NCI-H1417 (cell line): ENCODE measurements at places on chromosomes 2 and 18.
A peak's percentile ranks its signal among the peaks of the same experiment; 100 is the strongest.

DNA sequence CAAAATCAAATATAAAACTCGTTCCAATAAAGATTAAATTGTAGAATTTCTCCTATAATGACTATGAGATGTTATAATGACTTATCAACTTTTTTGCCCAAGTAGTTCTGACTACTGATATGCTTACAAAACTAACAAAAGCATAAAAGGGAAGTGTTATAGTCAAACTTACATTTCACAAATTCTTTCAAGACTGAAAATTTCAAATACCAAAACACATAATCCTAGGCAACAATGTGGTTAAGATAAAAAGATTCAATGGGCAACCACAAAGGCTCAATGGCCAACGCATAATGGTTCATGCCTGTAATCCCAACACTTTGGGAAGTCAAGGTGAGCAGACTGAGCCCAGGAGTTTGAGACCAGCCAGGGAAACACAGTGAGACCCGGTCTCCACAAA, 135.7 kb downstream of the USP34 start:
- no peak for DNase-seq

- no peak for DNase-seq
Measured at GRCh38 chr2:188534875-188535274, 243.2 kb downstream of the GULP1 start.

DNA sequence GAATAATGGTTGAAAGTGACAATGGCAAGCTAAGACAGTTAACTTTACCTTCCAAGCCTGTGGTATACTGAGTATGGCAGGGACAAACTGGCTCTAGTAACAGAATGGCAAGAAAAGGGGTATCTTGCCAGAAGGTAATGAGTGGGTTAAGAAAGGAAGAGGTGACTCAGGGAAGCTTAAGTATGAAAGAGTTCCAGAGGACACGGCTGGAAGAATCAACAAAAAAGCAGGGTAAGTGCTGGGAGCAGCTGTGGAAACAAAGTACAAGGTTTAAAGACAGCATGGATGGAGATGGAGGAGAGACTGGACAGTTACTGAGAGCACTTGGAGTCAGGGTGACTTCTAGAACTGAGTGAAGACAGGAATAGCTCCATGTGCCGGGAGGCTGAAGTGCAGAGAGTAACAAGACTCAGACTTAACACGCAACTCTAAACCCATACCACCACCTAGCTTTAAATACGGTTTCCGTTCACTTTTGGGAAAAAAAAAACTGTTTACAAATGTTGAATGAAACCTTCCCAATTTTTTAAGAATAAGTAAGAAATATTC, 69.0 kb downstream of the REV1 start:
- DNase-seq = no peak

DNA sequence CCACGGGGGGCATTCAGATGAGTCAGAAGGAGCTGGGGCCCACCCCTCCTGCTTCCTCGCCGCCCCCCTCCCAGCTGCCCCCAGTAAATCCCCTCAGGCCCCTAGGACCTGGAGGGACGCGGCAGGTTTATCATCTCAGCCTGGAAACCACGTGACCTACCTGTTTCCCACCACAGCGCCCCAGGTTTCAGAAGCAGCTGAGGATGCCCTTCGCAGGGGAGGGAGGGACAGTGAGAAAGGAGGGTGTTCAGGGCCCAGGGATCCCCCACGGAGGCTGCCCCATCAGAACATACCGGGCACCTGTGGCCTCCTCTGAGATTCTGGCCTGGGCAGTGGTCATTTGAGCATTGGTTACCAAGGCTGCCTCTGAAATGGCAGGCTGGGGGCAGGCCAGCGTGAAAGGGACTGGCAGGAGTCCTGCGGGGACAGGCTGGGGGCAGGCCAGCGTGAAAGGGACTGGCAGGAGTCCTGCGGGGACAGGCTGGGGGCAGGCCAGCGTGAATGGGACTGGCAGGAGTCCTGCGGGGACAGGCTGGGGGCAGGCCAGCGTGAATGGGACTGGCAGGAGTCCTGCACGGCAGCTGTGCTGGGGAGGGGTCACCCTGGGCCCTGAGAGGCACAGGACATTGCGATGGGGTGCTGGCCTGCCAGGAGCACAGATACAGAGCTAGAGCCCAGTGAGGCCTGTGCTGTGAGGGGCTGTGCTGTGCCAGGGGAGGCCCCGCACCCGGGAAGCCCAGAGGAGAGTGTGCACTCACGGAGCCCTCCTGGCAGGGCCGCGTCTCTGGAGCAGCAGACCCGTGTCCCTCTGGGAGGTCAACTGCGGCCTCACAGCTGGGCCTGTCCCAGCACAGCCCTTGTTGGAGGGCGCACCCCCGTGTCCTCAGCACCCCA, 1.6 kb downstream of the NEU4 start:
- DNase-seq = no peak

- no peak for DNase-seq
Measured at GRCh38 chr2:234130777-234131181, 80.3 kb downstream of the SPP2 start.

- no peak for DNase-seq
Measured at GRCh38 chr2:162328424-162329157, 10.1 kb upstream of the IFIH1 start.

DNA sequence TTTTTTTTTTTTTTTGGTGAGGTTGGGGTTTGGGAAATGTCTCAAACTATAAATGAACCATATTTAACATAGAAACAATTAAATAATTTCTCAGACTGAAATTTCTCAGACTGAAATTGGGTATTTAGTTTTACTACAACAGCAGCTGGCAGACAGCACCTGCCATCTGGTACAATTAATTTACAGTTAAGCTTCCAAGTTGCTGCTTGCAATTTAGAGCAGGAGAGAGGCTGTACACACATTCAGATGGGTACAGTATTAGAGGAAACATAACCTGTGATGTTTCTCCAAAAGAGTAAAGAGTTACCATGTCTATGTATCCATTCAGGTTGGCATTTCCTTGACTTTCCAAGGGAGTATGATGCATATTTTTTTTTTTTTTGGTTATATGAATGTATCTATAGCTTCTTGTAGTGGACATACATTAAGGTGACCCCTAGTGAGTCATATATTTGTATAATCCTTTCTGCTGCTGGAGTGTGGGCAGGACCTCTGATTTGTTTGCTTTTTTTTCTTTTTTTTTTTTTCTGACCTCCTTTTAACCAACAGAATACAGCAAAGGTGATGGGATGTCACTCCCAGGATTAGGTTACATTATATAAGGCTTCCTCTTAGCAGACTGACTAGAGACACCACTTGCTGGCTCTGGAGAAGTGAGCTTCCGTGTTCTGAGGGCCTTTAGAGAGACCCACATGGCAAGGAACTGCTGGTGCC, 201.7 kb downstream of the PTH2R start:
- no peak for DNase-seq

GRCh38 chr18:70462078-70462439, 173.2 kb downstream of the SOCS6 start:
- no peak for DNase-seq

- DNase-seq = peak; percentile 15
Measured at GRCh38 chr2:137947728-137948336, 16.4 kb upstream of the HNMT start.

DNA sequence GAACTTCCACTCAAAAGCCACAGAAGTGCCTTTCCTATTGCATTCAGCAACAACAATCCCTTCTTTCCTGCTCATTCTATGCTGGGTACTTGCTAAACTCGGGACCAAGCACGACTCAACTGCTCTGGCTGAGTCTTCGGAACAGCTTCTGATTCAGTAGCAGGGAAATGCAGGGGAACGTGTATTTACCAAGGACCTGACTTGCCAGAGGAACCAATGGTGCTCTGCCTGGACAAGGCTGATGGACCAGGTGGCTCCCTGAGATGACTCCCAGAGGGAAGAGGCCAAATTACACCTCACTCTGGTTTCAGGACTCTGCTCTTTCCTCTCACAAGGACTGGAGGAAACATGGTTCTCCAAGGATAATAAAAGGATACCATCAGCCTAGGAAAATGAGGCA, 12.2 kb downstream of the CXCR2 start:
- no peak for DNase-seq

GRCh38 chr2:38830526-38831159, 45.1 kb downstream of the DHX57 start:
- DNase-seq = no peak

DNA sequence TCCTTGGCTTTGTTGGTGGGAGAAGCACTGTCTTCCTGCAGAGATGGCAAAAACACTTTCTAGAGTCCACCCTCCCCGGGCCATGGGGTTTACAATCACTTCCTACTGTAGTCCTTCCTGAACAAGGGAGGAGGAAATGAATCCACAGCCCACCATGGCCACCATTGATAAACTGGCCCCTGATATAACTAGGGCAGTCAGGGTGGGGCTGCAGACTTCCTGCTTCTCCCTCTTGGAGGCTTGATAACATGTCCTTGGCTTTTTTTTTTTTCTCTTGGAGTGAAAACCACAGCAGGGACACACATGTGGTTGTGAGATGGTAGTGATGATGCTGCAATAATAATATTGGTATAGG, 437.8 kb downstream of the ZNF521 start:
- no peak for DNase-seq

GRCh38 chr2:197460649-197461048, 7.3 kb downstream of the COQ10B start:
- DNase-seq = no peak

- DNase-seq = no peak
Measured at GRCh38 chr2:226875438-226876225, 39.8 kb downstream of the RHBDD1 start.

GRCh38 chr18:37783771-37784170, 218.2 kb upstream of the CELF4 start:
- DNase-seq = no peak
